ENCODE measurements at places on chromosomes 5 and 9. TPM values are rescaled to one million over a fixed set of nuclear protein-coding genes. Genes with fewer than 3 reads are reported as not detected.

MCCC2 gene
- 46.2 TPM for total RNA-seq

DNA sequence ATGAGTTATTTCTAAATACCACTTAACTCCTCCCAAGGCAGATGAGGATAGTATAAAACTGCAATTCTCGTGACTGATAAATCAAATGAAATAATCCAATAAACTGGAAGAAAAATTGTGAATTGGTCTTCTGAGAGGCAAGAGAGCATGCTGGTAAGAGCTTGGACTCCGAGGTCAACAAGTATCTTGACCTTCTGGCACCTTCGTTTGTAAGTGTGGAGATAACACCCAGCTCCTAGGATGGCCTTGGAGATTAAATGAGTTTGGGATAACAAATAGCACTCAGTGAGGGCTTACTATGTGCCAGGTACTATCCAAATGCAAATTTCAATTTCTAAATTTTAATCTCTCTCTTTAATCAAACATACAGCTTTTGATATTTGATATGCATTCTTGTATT, 866.3 kb upstream of the WWC1 start:
- DNase-seq = no peak

GRCh38 chr9:120894321-120895148, 17.5 kb upstream of the PHF19 start:
- DNase-seq = peak; percentile 88

HTR1A gene
- 0.20 TPM for total RNA-seq

DNA sequence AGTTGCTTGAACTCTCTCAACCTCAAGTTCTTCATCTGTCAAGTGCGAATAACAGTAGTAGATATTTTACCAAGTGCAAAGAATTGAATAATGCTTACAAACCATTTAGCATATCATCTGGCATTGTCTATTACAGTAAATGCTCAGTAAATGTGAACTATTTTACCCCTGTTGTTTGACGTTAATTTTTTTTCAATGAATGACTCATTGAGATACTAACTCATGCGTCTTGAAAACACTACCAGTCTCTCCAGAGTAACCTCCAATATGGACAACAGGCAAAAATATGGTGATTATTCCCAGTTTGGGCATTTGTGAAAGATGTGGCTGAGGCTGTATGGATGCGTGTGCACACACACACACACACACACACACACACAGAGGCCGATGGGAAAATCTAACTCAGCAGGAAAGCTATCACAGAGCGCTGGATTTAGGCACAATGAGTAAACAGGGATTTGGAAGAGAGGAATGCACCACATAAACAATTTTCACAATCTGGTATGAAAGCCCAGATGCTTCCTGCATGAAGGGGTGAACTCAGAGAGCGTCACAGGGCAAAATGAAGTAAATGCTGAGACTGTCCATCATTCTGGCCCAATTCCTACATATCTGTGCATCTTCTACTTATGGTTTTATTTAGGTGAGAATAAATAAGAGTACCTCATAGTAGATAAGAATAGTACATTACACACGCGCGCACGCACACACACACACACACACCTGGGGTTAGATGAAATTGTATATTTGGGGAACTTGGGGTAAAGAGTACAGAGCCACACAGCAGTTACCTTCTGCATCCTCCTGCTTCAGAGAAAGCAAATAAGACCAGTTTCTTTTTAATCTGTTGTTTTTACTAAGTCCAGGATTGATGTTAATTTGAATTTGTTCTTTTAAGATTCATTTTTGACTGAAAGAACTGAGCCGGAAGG, 128.7 kb downstream of the PALM2AKAP2 start:
- DNase-seq = peak; percentile 74

TXNDC8 gene
- total RNA-seq = not detected

GRCh38 chr9:129907201-129907600, 71.9 kb downstream of the USP20 start:
- DNase-seq = no peak

DNA sequence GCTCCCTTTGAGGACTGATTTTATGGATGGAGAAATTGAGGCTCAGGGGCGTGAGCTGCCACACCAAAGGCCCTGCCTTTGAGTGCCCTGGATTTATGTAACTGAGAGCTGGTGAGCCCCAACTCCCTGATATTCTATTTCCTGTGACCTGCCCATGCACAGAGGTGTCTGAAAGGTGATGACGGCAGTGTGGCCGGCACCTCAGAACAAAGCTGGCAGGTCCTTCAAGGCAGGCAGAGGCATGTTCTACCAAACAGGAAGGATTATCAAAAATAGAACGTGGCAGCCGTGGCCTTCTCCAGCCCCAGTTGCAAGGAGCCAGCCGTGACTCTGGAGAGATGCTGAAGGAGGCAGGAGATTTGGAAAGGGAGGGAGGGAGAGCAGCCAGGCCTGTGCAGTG, 36.2 kb downstream of the INSYN2B start:
- DNase-seq = no peak

DNA sequence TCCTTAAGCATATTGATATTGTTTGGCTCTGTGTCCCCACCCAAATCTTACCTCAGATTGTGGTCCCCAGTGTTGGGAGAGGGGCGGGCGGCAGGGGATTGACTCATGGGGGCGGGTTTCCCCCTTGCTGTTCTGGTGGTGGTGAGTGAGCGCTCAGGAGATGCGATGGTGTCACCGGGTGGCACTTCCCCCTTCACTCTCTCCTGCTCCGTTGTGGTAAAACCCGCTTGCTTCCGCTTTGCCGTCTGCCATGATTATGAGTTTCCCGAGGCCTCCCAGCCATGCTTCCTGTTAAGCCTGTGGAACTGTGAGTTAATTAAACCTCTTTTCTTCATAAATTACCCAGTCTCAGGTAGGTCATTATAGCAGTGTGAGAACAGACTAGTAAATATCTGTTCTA, 229.1 kb downstream of the IRX2 start:
- no peak for DNase-seq

- DNase-seq = peak; percentile 77
These were observed 14.4 kb upstream of the SPINK4 start for GRCh38 chr9:33225319-33226147.

CNTNAP3 gene
- total RNA-seq = 10.6 TPM

C9 gene
- not detected for total RNA-seq
